Activated T-helper 9 cell treated with anti-CD3 and anti-CD28 coated beads, Interleukin-2, amount 50 U/mL, for 16 hours (primary cell): ENCODE measurements at places on chromosomes 4 and X.

- no peak for DNase-seq
Observed at GRCh38 chr4:55352726-55353125, 6.7 kb downstream of the SRD5A3 start.

- DNase-seq: no peak
Observed at GRCh38 chr4:122045533-122045932, 93.7 kb upstream of the TRPC3 start.

- DNase-seq: no peak
Observed at GRCh38 chr4:112290341-112290740, 4.6 kb upstream of the TIFA start.

DNA sequence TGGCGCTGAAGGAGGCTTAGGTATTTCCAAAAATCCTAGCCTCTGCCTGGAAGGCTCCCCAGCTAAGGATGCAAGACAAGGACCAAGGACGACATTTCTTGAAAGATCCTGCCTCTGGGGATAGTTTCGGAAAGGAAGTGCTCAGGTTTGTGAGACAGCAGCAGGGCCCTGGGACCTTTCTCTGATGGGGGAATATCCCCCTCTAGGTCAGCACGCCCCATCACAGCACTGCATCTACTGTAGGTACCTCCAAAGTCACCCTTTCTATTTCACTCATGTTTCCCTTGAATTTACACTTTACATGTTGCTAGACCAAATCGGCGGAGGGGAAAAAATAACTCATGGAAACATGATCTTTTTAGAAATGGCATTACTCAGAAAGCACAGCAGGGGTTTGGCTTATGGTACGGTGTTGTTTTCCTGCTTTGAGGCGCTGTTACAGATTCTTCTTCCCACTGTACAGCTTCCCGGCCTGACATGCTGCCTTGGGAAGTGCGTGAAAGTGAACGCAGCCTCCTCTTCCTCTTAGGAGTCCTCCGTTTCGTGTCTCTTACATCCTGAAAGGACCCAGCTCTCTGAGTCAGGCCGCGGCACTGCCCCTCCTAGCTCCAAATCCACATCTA is 77.2 kb upstream of the DHRSX start:
- DNase-seq: no peak

DNA sequence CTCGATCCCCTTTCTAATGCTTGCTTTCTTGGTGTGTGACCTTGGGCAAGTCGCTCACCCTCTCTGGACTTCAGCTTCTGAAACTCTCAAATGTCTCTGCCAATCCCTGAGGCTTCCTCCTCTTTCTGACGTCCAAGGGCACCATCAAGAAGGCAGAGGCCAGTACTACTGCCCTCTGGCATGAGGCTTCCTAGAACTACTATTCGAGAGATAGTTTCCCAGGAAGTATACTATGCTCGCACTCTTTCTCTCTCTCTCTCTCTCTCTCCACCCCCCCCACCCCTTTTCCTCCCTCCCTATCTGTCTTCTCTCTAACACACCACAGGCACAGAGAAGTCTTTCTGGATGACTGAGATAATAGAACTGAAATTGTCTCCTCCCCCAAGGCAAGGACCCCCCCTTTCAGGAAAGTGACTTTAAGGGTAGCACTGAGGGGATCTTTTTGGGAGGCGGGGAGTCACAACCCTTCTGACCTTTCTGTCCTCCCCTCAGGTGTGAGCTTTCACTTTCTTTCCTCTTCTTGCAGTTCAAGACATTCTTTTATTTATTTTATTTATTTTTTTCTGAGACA is 20.0 kb upstream of the BCOR start:
- no peak for DNase-seq

GRCh38 chr4:184699941-184700340 is 34.0 kb downstream of the CENPU start:
- no peak for DNase-seq

DNA sequence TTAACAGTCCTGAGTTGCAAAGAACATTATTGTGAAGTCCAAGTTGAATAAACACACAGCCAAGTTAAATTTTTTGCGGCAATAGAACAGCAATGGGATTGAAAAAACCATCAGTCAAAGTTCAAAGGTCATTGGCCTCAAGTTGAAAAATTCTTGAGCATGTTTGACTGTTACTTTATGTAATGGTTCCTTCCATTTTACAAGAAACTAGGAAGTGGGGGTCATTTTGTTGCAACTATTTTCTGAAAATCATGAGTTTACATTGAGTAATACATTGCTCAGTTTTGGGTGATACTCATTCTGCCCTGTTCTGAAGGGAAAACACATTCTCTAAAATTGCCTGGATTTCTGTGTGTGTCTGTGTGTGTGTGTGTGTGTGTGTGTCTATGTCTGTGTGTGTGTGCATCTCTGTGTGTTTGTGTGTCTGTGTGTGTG is 5.2 kb upstream of the IRF2 start:
- no peak for DNase-seq

GRCh38 chr4:111359602-111360001 is 736.7 kb upstream of the PITX2 start:
- no peak for DNase-seq

DNA sequence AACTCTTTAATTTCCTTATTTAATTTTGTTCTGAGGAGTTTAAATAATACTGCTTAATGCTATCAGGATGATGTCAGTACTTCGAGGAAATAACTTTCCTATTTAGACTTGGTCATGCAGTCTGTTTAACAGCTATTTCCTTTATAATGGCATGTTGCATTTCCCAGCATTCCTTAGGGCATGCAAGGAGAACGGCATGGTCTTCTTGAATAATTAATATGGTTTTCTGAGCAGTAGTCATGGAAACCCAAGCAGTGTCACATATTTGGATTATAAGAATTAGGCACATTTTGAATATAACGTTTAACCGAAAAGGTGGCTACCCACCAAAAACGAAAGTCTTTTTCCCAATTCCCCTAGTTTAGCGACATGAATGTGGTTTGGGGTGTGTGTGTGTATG is 76.0 kb downstream of the AFF2 start:
- no peak for DNase-seq

GRCh38 chr4:155073852-155074251 is 134.6 kb upstream of the NPY2R start:
- DNase-seq: no peak
